Activated CD8-positive, alpha-beta T cell treated with anti-CD3 and anti-CD28 coated beads, Interleukin-2, amount 10 ng/mL, durations not matched to agents 7 days and 5 days (primary cell): ENCODE measurements at places on chromosomes 16 and 17. TPM values are rescaled to one million over a fixed set of nuclear protein-coding genes. Genes with fewer than 3 reads are reported as not detected.

DNA sequence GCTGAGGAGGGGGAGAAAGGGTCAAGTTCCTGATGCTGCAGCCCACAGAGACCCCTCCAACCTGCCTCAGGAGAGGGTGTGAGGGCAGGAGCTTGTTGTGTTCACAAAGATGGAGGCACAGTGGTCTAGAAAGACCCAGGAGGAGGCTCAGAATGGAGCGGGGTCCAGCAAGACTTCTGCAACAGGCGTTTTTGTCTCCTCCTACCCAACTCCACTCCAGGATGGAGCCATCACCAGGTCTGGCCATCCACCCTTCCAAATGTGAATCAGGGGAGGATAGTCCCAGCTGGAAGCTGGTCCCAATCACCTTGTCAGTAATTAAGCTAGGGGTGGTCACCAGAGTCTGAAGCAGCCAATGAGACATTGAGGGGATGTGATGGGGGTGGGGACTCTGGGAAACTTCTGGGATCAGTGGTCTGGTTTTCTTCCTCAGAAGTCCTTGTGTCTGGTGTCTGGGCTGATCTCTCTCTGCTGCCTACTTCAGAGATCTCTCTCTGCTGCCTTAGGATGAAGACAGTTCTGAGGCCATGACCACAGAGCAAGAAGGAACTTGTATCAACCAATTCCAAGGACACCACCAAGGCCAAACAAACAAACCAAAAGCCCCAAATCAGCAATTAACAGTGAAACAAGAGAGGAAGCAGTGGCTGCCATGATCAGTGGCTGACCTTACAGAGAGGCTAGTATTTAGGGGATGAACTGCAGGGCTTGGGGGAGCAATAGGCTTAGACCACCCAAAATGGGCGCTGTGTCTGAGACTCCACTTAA lies 14.5 kb downstream of the CD300LB start:
- no peak overlapping the region for H3K27ac ChIP-seq
- no peak overlapping the region for H3K4me3 ChIP-seq
- H3K27me3 ChIP-seq: peaks cover 29% of the 10 kb centered on the region
- H3K36me3 ChIP-seq: peaks cover 12% of the 10 kb centered on the region
- no peak for DNase-seq
- peaks cover 16% of the 10 kb centered on the region for H3K4me1 ChIP-seq

GRCh38 chr17:70552230-70552981 lies 383.1 kb downstream of the KCNJ2 start:
- H3K4me1 ChIP-seq: no peaks in the 10 kb centered on the region
- no peak overlapping the region for H3K4me3 ChIP-seq
- no peak overlapping the region for H3K27ac ChIP-seq
- no peaks in the 10 kb centered on the region for H3K27me3 ChIP-seq
- H3K36me3 ChIP-seq: no peaks in the 10 kb centered on the region

- H3K36me3 ChIP-seq: peaks cover 73% of the 10 kb centered on the region
- no peak for DNase-seq
- peaks cover 57% of the 10 kb centered on the region for H3K4me1 ChIP-seq
- no peak overlapping the region for H3K27ac ChIP-seq
Observed at GRCh38 chr16:50762241-50762640, 20.4 kb downstream of the CYLD start.

DNA sequence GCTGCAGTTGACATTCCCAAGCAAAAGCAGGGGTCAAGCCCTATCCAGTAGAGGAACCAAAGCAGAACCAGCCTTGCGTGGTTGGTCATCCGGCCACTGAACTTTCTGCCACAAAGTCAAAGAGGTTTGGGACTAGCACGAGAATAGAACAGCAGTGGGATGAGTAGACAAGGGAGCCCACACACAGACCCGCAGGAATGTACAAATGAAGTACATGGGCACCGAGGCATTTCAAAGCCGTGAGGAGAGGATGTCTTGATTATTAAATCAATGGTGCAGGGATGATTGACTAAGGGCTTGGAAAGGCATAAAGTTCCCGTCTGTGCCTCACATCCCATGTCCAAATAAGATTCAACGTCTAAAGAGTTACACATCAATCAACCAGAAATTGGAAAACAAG lies 81.8 kb upstream of the TBC1D3K start:
- H3K27ac ChIP-seq: no peak overlapping the region
- no peak overlapping the region for H3K4me3 ChIP-seq
- H3K4me1 ChIP-seq: peaks cover 15% of the 10 kb centered on the region
- peaks cover 10% of the 10 kb centered on the region for H3K27me3 ChIP-seq
- DNase-seq: no peak
- no peaks in the 10 kb centered on the region for H3K36me3 ChIP-seq

ZPBP2 gene
- not detected for total RNA-seq

- no peak overlapping the region for H3K27ac ChIP-seq
- peaks cover 8% of the 10 kb centered on the region for H3K36me3 ChIP-seq
- no peak for DNase-seq
- peaks cover 13% of the 10 kb centered on the region for H3K27me3 ChIP-seq
Observed at GRCh38 chr17:27848931-27849330, 44.2 kb downstream of the LYRM9 start.

- no peak overlapping the region for H3K27ac ChIP-seq
- H3K27me3 ChIP-seq: peaks cover 45% of the 10 kb centered on the region
- peaks cover 15% of the 10 kb centered on the region for H3K4me1 ChIP-seq
- no peak overlapping the region for H3K4me3 ChIP-seq
- no peaks in the 10 kb centered on the region for H3K36me3 ChIP-seq
Observed at GRCh38 chr17:65312718-65313377, 175.7 kb downstream of the RGS9 start.
